ENCODE measurements at places on chromosomes 2 and 18.

DNA sequence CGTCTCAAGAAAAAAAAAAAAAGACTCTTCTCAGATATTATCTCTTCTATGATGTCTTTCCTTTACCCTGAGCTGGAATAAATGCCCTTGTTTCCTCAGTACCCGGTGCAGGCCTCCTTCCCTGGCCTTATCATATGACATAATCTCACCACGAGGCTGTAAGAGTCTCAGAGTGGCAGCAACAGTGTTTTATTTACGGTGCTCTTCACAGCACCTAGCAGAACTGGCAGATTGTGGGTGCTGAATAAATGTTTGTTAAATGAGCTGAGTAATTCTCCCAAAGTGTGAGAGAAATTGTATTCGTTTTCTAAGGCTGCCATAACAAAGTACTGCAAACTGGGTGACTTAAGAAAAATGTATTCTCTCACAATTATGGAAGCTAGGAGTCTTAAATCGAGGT is 82.8 kb upstream of the CD28 start:
- DNase-seq: no peak

GRCh38 chr2:200242570-200242969 is 63.9 kb upstream of the SPATS2L start:
- DNase-seq: no peak

GRCh38 chr2:51579412-51579811 is 547.5 kb upstream of the NRXN1 start:
- DNase-seq: no peak

DNA sequence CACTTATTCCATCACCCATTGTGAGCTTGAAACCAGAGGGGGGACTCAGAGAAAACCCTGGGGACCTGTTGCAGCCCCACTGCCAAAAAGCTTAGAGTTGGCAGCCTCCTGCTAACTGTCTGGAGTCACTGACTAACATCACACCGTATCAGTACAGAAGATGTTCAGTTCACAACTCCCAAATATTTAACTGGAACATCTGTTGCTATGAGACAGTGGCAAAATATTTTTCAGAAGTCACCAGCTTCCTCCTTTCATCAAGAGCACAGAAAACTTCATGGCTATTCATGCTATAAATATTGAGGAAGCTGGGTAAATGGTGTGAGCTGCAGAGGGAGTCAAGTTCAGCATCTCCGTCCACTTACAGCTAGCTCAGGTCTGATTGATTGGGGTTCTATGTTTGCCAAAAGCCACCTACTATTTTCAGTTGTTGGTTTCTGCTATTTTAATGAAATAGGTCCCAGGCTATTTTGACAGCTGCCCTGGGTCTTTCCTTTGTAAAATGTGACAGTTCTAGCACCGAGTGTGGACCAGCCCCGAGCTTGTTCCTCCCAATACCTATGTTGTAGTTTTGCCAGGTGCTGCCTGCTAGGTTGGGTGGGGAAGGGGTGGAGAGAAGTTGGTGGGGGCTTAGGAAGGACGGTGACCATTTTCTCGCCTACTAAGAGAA is 9.8 kb downstream of the TUBB6 start:
- no peak for DNase-seq

- no peak for DNase-seq
Measured at GRCh38 chr2:120343100-120343432, 2.9 kb upstream of the INHBB start.

DNA sequence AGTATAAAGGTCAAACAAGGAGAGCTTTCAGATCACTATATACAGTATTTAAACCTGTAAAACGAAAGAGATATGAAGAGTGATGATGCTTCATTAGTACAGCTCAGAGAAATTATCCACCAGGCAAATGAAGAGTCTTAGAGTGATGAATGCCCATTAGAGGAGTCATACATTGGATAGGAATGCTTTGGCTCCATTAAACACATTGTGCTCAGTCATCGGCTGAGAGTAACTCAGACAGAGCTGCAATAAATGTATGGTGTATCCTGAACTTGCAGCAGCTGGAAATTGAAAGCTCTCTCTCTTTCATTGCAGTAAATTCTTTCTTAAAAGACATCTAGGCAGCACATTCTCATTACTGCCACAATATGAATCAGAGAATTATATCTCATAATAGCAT is 340.8 kb upstream of the SPHKAP start:
- DNase-seq: no peak

DNA sequence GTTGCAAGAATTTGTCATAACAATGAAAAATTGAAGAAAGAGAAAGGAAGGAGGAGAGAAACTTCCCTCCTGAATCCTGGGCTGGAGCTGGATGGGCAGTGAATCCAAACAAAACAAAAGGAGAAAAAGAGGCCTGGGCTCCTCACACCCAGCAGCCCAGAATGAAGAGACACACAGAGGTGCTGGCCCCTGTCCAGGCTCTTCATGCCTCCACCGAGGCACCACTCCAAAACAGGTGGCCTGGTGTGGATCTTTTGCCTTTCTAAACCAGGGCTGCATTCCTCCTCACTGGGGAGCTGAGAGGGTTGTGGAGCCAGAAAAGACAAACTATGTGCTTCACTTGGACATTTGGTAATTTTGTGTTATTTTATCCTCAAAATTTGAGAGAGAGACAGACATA is 76.0 kb downstream of the FAM124B start:
- DNase-seq: no peak

- DNase-seq: no peak
Measured at GRCh38 chr2:172339371-172340010, 87.9 kb upstream of the ITGA6 start.

DNA sequence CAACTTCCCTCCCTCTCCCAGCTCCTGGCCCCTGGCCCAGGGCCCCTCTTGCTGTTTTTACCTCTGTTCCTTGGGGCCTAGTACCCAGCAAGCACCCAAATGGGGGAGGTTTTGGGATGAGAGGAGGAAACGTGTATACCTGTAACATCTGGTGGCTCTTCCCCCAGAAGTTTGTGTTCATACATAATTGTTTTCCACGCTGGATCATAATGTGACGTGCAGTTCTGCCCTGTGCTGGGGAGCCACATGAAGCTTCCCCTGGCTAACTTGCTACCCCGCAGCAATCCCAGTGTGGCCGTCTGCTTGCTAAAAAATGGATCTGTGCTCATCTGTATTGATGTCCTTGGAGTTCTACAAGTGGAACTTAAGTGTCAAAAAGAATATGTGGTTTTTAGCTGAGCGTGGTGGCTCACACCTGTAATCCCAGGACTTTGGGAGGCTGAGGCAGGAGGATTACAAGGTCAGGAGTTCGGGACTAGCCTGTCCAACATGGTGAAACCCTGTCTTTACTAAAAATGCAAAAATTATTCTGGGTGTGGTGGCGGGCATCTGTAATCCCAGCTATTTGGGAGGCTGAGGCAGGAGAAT is 36.5 kb downstream of the ANO7 start:
- no peak for DNase-seq

DNA sequence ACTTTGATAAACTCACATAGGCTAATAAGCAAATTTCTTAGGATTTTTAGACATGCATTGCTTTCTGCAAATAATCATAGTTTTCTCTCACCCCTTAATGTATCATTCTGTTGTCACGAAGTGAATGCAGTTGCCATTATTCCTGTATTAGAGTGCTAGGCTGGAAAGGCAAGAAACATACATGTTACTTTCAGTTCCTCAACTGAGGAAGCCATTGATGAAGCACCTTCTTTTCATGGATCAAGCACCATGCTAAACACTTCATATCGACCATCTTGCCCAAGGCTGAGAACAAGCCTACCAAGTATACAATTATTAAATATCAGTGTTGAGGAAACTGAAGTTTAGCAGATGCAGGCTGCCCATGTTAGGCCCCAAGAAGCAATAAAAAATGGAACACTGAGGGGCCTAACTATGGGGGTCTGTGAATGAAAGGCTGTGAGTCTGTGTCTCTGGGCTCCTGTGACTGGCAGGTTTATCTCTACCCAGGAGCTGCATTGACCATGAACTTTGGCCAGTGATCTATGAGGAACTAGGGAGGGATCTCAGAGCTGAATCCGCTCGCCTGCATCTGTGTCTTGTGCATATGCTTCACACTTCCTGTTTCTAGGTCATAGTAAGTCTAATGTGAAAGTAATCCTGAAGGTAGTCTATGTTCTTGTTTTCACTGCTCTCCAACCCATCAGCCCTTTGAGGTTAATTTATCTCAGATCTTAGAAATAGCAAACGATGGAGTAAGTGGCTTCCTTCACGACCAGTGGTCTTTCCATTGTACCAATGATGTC is 16.0 kb upstream of the TSPYL6 start:
- DNase-seq: no peak

DNA sequence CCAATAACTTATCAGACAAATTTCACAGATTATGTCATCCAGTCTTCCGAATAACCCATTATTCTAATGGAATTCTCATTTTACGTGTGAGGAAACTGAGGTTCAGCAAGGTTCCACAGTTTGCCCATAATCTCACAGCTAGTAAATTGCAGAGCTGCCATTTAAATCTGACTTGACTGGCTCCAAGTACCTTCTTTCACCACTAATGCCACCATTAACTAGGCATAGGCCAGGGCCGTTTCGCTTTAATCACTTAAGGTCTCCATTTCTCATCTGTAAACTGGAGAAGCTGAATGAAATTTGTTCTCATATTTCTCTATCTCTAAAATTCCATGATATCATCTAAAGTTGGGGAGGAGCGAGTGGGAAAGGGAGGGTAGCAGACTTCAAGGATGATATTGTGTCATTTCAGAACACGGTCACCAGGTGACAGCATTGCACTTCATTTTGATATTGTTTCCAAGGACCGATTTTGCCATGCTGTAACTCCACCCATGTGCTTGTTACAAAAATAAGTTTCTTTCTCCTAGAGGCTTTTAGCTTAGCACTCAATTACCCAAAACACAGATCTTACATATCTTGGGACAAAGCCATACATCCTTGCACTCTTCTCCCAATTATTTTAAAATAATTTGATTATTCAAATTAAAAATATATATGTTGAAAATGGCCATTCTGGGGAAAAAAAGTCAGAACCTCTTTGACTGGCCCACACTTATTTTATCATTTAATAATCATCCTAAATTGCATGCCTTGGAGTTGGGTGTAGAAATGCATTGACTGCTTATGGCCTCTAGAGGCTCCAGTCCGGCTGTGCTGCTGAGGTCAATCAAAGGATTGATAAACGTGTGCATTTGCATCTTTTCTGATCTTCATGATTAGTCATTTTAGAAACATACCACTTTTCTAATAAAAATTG is 123.8 kb downstream of the AKAIN1 start:
- no peak for DNase-seq

DNA sequence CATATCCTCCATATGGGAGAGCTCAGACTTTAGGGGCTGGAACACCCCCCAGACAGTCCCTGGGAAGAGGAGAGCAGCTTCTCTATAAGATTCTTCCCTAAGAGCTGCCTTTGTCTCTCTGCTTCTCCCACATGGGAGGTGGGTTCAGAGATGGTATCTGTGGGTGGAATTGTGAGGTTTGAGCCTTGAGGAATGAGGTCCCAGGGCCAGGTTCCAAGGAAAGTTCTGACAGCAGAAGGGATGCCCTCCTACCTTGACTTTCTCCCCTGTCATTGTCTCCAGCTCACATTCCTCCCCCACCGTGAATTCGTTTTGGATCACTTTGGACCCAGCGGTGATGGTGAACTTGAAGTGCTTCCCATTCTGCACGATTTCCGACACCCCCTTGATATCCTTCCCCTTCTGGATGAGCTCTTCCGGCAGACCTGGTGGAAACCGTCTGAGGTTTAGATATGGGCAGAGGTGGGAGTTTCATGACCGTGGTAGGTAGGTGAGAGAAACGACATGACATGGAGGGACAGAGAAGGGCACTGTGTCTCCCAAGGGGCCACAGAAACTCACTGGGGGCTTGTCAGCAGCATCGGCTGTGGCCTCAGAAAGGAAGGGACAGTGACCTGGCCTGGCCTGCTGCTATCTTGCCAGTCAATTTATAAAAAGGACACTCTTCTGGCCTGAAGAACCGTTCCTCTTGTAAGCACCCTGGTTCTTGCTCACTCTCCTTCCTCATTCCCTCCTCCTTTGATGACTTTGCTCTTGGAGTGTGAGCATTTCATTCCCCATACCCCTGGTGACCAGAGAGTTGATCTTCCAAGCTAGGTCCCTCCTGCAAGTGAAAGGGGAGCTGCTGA is 1.7 kb downstream of the FABP1 start:
- no peak for DNase-seq

DNA sequence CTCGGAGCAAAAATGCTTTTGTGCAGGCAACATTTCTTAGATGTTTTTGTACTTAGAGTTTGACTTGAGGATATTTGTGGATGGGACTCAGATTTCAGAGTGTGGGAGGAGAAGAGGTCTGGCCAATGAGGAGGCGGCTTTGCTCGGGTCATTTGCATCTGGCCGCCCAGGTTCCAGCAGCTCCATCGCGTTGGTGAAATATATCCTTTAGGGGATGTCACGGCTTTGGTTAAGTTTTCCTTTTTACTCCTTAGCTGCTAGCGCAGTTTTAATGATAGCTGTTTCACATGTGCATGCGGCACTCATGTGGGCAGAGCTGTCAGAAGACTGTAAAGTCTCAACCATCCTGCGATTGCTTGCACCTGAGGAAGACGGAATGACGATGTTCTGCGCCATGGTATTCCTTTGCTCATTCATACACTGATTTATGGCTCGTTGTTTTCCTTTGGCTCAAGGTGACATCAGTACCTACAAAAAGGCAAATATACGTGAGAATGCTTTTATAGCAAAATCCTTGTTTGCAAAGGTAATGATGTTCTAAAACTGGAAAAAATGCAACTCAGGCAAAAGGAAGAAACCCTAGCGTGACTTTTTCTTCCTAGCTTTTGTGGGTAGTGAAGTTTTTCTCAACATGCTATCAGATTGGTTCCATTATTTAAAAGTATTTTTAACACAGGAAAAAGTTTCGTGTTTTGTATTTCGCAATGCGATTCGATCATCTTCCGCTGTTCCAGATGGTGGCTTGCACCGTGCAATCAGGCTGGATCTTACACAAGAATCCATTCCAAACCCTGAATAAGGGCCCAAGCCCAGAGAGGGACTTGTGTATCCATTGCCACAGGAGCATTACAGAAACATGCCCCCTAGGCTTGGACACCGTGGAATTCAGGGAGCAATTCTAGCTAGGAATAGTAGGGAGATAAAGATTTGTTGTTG is 70.5 kb upstream of the ZNF516 start:
- no peak for DNase-seq

DNA sequence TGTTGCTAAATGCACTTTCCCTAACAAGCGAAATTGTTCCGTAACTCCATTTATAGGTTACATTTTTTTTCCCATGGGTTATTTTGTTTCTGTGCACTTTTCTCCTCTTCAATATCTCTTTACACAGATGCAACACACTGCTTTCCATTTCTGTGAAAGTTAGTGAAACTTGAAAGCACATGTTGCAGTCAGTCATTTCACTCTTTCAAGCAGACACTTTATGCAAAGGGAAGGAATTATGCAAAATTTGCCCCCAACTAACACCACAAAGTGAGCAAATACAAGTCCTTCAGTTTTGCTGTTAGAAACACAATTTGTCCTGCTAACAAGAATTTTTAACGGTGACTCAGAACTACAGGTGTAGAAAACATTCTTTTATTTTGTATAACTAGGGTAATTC is 124.8 kb downstream of the PTH2R start:
- DNase-seq: no peak

GRCh38 chr18:43341014-43341413 is 63.7 kb upstream of the SYT4 start:
- no peak for DNase-seq

DNA sequence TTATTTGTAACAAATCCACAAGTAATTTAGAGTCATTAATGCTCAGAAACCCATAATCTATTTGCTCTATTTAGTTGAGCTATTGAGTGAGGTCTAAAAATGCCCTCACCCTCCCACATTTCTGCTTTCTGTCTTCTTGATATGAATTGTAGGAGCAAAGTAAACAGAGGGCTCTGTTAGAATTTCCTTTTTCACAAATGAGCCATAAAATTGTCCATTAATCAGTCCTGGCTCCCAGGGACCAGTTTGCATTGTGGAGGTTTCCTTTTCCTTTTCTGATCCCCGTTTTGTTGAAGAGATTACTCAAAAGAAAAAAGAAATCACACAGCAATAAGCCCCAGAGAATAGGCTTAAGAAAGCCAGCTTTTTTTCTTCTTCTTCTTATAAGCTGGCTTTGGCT is 476.7 kb downstream of the EPHA4 start:
- no peak for DNase-seq

Data from stimulated activated CD8-positive, alpha-beta memory T cell treated with anti-CD3 and anti-CD28 coated beads, Interleukin-4, amount 100 ng/mL, for 24 hours (primary cell).